Bronchial epithelial cell (primary cell): ENCODE measurements at places on chromosomes 5 and 9. TPM values are rescaled to one million over a fixed set of nuclear protein-coding genes. Genes with fewer than 3 reads are reported as not detected.

GRCh38 chr5:159923008-159923407 lies 6.7 kb downstream of the ADRA1B start:
- DNase-seq = no peak

DNA sequence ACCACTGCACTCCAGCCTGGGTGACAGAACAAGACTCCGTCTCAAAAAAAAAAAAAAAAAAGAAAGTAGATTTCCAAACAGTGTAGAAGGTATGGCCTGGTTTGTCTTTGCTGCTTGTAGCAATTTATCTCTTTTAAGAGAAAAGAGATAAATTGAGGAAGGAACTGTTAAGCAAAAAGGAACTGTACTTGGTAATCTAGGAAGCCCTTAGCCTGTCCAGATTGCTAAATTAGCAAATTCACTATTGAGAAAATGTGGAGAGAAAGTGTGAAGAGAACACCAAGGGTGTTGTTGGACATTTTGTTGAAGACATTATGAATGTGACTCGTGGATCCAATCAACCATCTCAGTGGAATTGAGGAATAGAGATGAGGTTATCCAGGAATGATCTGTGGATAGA lies 13.0 kb upstream of the SUSD3 start:
- DNase-seq = no peak

The EPB41L4B gene
- total RNA-seq = 30.3 and 47.7 TPM in 2 replicates

DNA sequence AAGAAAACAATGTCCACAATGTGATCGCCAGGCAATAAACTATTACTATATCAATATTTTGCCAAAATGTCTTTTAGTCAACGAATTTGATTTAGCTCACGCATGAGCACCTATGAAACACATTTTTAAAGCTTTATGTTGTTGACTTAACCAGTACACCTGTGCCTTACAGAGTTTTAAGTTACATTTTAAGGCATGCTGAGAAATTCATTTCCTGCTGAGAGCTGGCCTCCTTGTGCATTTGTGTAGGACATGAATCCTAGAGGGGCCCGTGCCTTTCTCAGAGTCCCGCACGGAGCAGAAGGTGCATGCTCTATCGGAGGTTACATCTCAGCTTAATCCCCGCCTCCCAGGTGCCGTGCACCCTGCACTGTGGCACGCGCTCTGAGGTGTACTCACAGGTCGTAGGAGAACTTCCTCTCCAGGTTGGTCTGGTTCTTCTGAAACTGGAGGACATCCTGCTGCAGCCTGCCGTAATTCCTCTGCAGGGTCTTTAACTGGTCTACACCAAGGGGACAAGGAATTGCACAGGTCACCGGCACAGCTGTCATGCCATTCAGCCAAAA lies 53.2 kb downstream of the GOLM1 start:
- no peak for DNase-seq

The BTNL3 gene
- total RNA-seq = not detected in 2 replicates

The LCP2 gene
- total RNA-seq = not detected in 2 replicates
